Ureter (tissue), 1 donor: ENCODE measurements at places on chromosomes 2 and 18.

DNA sequence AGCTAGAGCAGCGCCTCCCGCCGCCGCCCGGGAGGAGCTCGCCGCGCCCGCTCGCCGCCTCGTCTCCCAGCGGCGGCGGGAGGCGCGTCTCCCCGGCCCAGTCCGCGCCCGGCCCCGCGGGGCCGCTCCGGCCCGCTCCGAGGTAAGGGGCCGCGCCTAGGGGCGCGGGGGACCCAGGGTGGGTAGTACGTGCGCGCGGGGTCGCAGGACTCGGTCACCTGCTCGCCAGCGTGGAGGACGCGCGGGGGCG, 259 bp downstream of the NPAS2 start:
- no peak for DNase-seq

DNA sequence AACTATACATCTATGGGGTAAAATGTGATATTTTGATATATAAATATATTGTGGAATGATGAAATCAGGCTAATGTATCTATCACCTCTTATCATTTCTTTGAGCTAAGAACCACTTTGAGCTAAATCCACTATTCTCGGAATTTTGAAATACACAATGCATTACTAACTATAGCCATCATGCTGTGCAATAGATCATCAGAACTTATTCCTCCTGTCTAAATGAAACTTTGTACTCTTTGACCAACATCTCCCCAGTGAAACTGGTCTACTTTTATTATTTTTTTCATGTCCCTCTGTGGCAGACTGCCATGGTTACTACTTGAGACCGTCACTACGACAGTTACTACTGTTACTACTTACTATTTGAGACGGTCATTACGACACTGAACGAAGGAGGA, 11.4 kb downstream of the PECR start:
- no peak for DNase-seq

DNA sequence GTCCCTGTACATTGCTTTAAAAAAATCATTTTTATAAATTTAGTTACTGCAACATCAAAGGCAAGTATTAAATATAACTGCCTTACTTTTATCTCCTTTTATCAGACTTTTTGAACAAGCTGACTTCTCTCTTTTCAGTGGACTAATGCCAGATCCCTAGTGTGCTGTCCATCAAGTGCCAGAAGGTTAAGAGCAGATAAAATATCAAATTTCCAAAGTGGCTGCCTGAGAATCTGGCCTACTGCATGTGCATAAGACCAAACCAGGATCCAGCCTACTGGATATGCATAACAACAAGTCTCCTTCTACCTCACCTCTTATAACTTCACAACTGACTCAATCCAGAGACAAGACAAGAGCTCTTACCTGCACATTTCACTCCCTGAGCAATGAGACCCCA, 59.8 kb upstream of the CHRNA1 start:
- DNase-seq: no peak

DNA sequence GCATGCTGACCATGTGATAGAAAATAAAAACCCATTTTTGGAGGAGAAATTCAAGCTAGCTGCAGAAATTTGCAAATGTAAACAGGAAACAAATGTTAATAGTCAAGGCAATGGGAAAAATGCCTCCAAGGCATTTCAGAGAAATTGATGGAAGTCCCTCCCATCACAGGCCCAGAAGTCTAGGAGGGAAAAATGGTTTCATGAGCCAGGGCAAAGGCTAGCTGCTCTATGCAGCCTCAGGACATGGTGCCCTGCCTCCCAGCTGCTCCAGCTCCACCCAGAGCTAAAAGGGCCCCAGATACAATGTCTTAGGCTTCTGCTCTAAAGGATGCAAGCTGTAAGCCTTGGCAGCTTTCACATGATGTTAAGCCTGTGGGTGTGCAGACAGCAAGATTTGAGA, 1419.4 kb upstream of the CELF4 start:
- no peak for DNase-seq

DNA sequence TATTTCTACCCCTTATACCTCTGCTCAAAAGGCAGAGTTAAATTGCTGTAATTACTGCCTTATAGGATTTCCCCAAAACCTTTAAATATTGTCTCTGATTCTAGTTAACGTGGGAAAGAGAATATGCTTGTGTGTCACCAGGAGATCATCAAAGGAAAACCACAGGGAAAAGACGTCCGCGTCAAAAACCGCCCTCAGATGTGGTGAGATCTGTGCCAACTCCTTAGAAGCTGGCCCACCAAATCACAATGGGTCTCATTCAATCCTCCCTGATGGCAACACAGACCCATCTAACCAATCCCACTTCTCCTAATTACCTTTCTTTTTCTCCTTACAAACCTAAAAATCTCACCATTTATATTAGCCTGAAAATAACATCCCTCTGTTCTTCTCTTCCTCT, 25.4 kb downstream of the VPS54 start:
- no peak for DNase-seq

DNA sequence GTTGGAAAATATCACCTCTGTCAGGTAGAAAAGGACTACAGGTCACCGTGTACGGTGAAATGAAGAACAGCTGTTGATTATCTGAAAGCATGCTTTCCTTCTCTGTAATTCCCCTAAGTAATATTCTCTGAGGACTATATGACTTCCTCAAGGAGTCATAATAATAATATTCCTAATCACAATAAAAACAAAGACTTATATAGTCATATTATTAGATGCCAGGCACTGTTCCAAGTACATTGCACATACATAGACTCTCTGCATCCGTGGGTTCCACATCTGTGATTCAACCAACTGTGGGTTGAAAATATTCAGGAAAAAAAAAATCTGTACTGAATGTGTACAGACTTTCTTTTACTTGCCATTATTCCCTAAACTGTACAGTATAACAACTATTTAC, 512.4 kb upstream of the ID2 start:
- DNase-seq: no peak

DNA sequence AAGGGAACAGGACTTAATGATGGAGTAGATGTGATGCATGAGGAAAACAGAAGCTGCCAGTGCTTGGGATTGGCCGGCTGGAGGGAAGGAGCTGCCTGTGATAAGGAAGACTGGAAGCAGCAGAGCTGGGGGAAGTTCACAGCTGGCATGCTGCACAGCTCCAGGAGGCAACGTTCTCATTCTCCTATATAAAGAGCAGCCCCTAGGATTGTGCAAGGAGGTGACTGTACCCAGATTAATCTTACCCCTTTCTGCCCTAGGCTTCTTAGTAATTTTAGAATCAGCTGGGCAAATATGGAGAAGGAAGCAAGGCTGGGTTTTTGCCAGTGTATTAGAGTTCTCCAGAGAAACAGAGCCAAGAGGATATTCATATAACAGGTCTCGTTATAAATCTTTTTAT, 155.8 kb downstream of the ALPK2 start:
- DNase-seq: no peak

- no peak for DNase-seq
These were observed 37.6 kb downstream of the SDC1 start for GRCh38 chr2:20187331-20187730.
